ENCODE measurements at places on chromosomes 2 and 18.

GRCh38 chr2:155250800-155251199 lies 552.3 kb downstream of the KCNJ3 start:
- DNase-seq, result no peak

DNA sequence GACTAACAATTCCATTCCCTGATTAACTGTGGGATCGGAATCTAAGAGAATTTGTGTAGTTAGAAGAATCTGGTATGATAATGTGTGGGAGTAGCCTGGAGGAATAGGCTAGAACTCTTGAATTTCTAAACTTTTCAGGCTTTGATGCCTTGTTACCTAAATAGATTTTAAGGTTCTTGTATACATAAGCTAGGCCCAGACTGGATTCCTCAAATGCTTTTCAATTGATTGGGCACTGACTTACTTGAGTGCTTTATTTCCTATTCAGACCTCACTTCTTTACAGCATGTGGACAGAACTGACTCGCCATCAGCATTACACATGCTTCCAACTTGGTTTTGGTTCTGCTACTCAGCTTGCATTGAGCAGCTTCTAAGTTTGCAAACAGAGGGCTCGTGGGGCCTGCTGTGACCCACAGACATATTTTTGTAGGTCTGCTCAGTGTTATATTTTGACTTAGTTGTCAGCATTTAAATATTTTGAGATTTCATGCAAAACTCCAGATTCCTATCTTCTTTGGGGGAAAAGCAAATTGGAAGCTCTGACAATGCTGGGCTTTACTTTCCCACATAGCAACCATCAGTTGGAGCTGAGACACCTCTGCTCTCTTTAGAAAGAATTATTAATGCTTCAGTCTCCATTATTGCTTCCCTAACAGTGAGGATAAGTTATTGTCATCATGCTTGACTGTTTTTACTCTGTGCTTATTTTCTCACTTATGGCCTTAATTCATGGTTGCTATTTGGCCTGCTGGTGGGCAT lies 5.7 kb downstream of the PARD3B start:
- peak; percentile 27 for DNase-seq

GRCh38 chr2:105610576-105611332 lies 134.0 kb upstream of the NCK2 start:
- peak; percentile 20 for DNase-seq

- no peak for DNase-seq
These were observed 235.2 kb downstream of the LDLRAD4 start for GRCh38 chr18:13453714-13454113.

- DNase-seq, result peak; percentile 22
These were observed 10.7 kb upstream of the RBM45 start for GRCh38 chr2:178101321-178102079.

DNA sequence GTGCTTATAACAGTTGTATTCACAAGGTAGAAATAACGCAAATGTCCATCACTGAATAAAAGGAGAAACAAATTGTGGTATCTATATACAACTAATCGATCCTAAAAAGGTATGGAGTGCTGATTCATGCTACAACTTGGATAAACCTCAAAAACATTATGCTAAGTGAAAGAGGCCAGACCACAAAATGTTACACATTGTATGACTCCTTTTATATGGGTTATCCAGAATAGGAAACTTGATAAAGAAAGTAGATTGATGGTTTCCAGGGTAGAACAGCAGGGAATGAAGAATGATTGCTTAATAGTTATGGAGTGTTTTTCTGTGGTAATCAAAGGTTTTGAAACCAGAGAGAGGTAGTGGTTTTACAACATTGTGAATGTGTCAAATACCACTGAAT lies 432.2 kb upstream of the TRIB2 start:
- DNase-seq, result peak; percentile 65

GRCh38 chr2:30514848-30515435 lies 67.9 kb downstream of the LCLAT1 start:
- DNase-seq, result no peak

GRCh38 chr2:202605174-202605573 lies 29.6 kb upstream of the FAM117B start:
- no peak for DNase-seq

DNA sequence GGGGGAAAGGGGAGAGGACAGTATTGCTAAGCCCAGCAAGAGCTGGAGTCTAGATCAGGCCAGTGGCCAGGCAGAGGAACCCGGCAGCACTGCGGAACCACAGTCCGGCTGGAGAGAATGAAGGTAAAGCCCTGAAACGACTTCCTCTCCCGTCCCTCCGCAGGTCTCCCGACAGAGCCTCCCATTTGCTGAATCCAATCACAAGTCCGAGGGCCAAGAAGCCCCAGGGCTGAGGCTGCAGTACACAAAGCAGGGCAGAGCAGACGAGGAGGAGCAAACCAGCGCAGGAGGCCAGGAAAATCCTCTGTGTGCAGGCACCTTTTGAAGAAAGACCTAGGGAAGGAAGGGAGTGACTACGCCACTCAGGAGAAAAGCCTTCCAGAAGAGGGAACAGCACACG lies 104.4 kb downstream of the OSBPL1A start:
- no peak for DNase-seq

DNA sequence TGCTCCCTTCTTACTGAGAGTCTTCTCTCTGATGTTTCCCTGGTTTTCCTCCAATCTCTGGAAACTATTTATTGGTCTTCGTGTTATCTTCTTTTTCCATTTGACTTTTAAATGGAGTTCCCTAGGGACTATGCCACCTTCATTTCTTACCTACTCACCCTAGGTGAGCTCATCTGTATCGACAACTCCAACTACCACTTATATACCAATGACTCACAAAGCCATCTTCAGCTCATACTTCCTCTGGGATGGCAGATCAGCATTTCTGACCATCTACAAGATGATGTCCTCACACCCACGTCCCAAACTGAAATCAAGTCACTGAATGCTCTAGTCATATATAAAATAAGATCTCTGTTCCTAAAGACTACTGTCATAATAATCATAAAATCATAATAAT lies 40.6 kb downstream of the CFAP210 start:
- DNase-seq, result no peak

- no peak for DNase-seq
These were observed 12.4 kb upstream of the ANKRD44 start for GRCh38 chr2:197322724-197323720.

DNA sequence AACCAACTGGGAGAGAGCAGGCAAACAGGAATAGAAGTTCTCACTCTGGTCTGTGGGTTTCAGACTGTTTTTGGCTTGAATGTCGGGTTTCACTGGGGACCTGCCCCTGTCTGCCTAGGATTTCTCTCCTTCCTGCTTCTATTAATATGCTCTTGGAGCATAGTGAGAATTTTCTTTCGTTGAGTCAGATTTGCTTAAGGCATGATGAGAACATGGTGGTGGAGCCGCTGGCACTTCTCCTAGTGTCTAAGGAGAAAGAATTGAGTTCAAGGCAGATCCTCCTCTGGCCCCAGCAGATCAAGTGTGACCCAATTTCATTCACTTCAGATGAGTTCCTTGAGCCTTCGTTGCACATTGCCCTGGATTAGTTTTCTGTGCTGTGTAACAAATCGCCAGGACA lies 103.9 kb upstream of the HS6ST1 start:
- DNase-seq, result peak; percentile 90

GRCh38 chr2:156590085-156590739 lies 154.0 kb downstream of the GPD2 start:
- no peak for DNase-seq

DNA sequence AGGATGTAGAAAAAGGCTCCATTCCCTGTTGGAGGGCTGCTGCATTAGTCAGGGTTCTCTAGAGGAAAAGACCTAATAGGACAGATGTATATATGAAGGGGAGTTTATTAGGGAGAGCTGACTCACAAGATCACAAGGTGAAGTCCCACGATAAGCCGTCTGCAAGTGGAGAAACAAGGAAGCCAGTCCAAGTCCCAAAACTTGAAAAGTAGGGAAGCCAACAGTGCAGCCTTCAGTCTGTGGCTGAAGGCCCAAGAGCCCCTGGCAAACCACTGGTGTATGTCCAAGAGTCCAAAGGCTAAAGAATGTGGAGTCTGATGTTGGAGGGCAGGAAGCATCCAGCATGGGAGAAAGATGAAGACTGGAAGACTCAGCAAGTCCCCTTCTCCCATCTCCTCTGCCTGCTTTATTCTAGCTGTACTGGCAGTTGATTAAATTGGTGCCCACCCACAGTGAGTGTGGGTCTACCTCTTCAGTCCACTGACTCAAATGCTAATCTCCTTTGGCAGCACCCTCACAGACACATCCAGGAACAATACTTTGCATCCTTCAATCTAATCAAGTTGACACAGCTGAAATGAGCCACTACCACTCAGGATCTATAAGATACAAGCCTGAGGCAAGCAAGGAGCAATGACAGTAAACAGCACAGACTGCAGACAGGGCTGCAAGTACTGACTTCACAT lies 30.0 kb upstream of the ATG16L1 start:
- DNase-seq, result peak; percentile 77

GRCh38 chr2:207674826-207675225 lies 36.6 kb upstream of the CCNYL1 start:
- DNase-seq, result no peak

DNA sequence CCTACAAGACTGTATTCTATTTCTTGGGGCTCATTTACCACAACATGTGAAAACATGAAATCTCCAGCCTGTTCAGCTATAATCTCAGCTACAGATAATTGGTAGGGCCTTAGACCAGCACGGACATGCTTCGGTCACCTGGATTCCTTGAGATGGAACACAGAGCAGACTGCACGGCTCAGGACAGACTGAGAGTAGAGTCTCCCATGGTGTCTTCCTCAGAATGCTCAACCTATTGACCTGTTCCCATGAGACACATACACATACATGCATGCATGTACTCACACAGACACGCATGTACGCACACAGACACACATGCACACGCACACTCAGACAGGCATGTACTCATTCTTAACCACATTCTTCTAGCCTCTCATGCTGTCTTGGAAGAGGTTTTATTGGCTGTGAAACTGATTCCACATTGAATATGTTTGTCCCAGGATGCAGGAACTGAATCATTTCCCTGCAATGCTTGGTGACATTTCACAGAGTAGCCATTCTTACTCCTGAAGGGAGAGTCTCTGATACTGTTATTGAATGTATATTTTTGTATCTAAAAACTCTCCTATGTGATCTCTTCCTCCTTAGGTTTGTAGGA lies 23.5 kb upstream of the BZW1 start:
- DNase-seq, result peak; percentile 74

DNA sequence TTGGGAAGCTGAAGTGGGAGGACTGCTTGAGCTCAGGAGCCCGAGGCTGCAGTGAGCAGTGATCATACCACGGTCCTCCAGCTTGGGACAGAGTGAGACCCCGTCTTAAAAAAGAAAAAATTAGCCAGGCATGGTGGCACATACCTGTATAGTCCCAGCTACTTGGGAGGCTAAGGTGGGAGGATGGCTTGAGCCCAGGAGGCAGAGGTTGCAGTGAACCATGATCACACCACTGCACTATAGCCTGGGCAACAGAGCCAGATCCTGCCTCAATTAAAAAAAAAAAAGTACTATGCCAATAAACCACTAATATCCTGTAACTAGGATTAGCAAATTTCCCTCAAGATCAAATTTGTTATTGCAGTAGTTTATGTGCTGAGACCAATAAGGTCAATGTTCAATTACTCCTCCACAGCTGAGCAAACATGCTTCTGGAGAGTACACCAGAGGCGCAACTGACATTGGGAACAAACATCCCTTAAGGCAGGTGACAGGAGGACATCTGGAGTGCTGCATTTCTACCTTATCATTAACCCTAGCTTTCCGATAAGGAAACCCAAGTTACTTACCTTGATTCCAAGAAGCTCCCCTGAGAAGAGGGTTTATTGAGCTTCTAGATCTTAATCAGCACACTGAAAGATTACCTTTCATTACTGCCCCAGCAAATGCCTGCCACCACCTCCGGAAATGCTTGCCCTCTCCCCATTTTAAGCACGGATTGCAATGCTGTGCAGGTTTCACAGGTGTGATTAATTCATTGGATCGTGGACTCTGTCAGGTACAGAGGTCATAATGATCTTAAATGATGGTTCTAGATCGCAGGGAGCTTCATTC lies 26.2 kb downstream of the MGAT4A start:
- no peak for DNase-seq

DNA sequence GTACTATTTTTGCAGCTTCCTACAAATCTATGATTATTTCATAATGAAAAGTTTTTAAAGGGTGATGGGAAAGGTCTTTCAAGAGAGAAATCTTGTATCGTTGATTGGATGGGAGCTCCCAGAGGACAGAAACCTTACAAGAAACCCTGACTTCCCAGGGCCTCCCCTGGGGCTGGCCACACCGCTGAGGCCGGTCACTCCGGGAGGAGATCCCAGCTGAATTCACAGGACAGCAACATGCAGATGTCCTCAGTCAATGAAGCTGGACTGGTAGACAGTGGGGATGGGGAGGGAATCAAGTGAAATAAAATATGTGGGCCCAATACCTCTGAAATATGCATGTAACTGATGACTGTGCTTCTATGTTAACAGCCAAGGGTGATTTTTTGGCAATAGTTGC lies 135.6 kb downstream of the TFCP2L1 start:
- DNase-seq, result no peak

- DNase-seq, result peak; percentile 85
These were observed 26.0 kb downstream of the CTAGE1 start for GRCh38 chr18:22391407-22392345.

GRCh38 chr2:98378196-98378595 lies 31.9 kb downstream of the CNGA3 start:
- no peak for DNase-seq

GRCh38 chr2:172374318-172375240 lies 52.8 kb upstream of the ITGA6 start:
- DNase-seq, result no peak

GRCh38 chr2:8368463-8368862 lies 313.4 kb upstream of the ID2 start:
- no peak for DNase-seq

DNA sequence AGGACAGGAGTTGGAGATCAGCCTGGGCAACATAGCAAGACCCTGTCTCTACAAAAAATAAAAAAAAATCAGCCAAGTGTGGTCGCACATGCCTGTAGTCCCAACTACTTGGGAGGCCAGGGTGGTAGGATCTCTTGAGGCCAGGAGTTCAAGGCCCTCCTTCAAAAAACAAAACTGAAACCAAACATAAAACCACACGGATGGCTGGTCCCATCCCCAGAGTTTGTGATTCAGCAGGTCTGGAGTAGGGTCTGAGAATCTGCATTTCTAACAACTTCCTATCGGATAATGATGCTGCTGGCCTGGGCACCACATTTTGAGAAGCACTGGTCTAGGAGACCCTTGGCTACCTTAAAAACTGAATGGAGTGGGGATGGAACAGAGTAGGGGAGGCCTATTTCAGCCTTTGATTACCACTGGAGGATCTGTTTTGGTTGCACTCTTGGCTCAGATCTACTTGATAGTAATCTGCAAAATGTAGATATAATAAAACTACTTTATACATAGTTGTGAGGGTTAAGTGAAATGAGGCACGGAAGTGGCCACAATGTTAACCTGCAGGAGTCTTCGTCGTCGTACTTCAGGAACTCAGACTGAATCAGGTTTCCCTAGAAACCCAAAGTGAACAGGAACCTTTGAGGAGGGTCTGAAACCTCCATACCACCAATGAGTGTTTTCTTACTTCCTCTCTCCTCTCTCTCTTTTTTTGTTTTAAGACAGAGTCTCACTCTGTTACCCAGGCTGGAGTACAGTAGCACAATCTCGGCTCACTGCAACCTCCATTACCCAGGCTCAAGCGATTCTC lies 25.5 kb upstream of the NFE2L2 start:
- DNase-seq, result no peak

- DNase-seq, result no peak
These were observed 202.1 kb upstream of the HS6ST1 start for GRCh38 chr2:128520791-128521190.

All from cardiac fibroblast (primary cell).